Amniotic stem cell (primary cell): ENCODE measurements at places on chromosomes 11 and 22.

GRCh38 chr11:123405123-123405592, 24.9 kb upstream of the GRAMD1B start:
- no peak for DNase-seq

- no peak for DNase-seq
These were observed 133.5 kb downstream of the COMMD9 start for GRCh38 chr11:36155770-36156160.

DNA sequence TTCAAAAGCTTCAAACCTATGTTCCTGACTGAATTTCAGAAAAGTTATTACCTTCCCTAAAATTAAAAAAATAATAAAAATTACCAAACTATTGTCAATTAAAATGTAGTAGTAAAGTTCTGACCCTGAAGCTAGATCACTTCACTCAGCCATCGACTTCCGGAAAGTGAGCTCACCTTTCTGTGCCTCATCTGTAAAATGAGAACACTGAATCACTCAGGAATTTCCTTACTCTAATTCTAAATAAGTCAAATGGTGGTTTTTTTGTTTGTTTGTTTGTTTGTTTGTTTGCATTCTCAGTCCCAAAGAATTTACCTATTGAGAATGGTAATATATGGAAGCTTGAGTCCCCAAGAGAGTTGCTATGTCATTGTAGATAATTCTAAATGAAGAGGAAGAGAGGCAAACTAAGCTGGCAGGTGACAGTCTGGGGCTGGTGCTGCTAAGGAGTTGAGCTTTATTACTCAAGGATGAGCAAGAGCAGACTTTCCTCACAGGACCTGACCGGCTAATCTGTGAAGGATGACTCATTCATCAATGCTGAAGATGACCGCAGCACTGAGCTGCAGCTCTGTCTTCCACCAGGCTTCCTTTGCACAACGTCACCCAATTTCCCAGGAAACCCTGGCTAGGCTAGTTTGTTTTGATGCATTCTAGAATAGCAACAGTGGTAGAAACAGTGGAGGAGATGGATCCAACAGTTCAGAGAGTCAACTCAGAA, 248.8 kb downstream of the RAB38 start:
- no peak for DNase-seq

DNA sequence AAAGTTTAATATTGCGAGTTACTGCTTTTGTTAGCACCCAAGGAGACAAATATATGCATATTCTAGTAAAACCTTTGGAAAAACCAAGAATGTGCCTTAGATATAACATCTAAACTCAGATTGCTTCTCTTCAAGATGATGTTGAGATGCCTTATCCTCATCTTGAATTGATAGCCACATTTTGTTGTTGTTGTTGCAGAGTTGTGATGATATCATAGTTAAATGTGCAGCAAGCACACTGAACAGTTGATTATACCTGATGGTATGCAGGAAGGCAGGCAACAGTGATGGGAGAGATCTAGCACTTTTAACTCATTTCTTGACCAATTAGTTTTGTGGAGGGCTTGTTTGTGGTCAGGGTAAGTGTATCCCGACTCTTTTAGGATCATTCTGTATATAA, 48.0 kb downstream of the KDM2A start:
- DNase-seq: no peak

DNA sequence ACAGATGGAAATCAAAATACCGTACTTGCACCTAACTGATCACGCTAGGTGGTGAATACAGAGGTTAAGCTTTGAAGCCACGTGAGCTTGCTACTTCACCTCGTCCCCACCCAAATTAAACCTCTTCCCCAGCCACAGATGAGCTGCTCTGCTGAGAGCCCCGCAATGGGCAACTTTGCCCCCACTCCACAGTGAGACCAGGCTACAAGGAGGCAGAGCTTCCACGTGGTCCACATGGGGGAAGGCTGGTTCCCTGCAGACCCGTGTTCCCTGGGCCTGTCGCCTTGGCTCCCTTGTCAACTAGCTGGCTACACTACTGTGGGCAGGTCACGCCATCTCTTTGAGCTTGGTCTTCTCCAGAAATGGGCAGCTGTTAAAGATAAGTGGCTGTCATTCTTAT, 10.9 kb downstream of the CD5 start:
- DNase-seq: no peak

- DNase-seq: no peak
These were observed 29.7 kb downstream of the KIAA0930 start for GRCh38 chr22:45210991-45211390.

DNA sequence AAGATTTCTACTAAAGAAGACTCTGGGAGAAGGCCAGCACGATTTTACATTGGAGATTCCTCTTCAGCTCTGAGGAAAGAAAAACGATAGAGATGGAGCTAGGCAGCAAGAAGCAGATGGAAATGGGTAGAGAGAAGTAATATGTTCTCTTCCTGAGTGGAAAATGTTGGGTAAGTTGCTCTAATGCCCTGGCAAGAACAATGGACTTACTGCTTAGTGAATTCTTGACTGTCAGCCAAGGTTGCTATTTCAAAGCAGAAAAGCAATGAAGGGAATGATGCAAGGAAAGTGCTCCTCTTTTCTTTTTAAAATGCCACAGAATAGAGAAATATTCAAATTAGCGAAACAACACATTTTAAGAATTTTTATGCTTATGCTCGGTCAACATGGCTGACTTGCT, 38.4 kb upstream of the CWF19L2 start:
- no peak for DNase-seq

- no peak for DNase-seq
These were observed 49.3 kb downstream of the CHRDL2 start for GRCh38 chr11:74681686-74682651.

DNA sequence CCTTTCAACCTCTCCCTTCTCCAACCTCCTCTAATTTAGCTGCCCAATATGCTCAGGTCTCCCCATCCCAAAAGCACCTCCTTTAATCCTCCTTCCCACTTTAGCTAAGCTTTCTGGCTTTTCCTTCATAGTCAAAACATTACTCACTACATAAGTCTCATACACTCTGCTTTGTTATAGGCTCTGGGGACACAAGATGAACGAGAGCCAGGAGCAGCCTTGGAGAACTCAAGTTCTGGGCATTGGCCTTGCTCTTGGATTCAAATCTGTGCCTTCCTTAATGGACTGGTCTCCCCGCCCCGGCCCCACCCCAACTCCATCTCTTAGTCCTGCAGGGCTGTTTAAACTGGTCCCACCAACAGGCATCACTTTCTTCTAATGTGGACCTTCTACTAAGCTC, 11.4 kb upstream of the HPX start:
- no peak for DNase-seq

DNA sequence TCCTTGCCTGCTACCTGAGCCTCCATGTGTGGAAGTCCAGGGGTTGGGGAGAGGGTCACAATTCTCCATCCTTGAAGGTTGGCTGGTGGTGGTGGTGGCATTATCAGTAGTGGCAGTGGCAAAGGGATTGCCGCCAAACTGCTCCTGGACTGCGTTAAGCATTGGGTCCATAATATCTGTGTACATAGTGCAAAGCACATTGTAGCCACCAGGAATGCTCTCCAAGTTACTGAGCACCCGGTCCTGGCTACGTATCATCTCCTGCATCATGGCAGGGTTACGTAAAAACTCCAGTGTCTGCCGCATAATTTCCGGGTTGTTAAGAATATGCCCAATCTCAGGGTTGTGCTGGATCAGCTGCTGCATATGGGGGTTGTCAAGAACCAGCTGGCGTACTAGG, 1.2 kb downstream of the UBQLN3 start:
- DNase-seq: no peak

DNA sequence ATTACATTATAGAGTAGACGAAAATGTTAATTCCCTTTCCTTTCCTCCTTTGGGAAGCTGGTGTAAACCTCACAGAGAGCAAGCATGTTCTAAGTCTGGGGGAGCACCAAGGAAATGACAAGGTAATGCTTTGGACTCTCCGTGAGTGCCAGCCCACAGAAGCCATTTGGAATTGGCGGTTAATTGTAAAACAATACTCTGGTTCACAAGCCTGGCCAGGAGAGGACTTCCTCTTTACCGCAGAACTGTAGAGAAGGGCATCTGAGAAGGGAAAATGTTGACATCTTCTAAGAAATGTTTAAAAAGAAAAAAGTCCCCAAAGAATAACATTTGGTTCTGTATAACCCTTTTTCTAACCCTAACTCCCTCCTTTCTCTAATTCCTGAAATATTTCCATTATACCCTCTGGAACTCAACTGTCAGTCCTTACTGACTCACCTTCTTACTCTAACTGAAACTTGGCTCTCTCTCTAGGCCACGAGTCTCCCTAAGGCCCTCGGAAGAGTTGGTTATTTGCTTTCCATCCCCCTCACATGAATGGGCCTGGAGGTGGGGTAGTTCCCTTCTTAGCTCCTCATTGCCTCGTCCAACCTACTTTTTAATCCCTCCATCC, 379.8 kb downstream of the SOX6 start:
- no peak for DNase-seq

DNA sequence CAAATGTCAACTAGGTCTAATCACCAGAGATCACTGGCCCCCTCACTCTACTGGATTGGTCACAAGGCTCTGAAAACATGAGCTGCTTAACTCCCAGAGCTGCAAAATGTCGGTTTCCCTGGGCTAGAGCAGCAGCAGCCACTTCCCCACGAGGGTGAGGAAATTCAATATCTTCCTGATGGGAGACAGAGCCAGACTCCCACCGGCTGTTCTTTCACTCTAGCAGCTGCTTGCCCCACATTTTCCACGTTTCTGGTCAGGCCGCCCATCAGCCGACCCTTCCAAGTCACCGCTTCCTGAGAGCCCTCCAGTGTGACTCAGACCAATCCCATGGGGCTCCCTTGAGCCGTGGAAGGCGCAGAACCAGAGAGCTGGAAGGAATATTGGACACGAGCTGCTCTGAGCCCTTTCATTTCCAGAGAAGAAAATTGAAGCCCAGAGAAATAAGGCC, 227.0 kb downstream of the ADAMTS15 start:
- DNase-seq: no peak

GRCh38 chr22:32226326-32227104, 21.6 kb upstream of the RFPL2 start:
- DNase-seq: no peak

DNA sequence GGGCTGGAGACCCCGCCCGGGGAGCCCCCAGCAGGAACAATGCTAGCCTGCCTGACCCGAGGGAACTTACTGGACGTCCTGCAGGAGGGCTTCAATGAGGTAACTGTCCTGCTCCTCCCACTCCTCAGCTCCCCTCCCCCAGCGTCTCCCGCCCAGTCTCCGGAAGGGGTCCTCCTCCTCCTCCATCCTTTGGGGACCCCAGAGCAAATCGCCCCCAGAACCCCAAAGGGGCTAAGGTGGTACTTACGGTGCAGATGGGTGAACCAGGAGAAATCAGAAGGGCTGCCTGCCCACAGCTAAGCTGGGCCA, 272 bp downstream of the DIXDC1 start:
- no peak for DNase-seq

DNA sequence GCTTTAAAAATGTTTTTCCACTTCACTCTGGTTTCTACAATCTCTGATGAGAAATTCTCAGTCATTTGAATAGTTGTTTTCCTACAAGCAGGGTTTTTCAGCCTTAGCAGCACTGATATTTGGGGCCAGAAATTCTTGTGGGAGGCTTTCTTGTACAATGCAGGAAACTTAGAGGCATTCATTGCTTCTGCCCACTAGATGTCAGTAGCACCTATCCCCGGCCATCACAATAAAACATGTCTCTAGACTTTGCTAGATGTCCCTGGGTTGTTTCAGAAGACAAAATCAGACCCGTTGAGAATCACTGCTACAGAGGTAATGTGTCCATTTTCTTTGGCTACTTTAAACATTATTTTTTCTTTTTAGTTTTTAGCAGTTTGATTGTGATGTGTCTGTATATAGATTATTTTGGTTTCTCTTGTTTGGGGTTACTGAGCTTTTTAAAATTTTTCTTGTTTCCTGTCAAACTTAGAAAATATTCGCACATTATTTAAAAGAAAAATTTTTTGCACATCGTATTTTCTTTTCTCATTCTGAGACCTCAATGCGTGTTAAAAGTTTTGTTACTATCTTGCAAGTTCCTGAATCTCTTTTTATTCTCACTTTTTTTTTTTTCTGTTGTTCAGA, 60.8 kb upstream of the CCDC179 start:
- peak; percentile 32 for DNase-seq
